Progenitor cell of endocrine pancreas (in vitro differentiated cells): ENCODE measurements at places on chromosomes 6 and 20.

DNA sequence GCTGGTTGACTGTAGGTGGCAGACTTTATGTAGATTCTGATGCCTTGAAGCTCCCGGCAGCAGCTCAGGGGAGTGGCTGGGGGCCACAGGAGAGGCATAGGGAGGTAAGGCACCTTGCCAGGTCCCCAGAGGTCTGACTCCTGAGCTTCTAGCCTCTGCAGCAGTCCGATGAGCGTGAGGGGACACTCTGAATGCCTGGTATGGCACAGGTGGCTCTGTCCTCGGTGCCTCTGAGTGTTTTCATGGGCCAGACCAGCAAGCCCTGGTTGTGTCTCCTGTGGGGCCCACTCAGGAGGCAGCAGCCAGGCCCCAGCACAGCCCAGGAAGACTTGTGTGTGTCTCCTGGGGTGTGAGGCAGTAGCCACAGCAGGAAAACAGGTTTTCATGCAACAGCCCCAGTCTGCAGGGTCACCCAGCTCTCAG, 39.7 kb upstream of the IRF4 start:
- DNase-seq = no peak

DNA sequence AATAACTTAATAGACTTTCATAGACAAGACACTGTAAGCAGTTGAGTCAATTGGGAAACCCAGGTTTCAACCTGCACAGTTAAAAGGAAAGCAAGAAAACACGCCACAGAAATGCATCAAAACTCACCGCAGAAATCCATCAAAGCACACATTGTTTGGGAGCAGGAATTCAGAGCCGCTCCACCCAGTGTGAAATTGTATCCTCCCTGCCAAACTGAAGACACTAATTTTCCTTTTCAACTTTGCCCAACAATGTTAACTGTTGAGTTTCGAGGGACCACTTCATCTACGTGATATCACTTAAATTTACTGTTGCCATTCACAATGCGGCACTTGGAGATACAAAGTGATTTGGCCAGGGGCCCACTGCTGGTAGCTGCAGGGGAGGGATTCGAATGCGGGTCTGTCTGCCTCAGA, 92.7 kb downstream of the DACT2 start:
- DNase-seq = no peak

- no peak for DNase-seq
Observed at GRCh38 chr6:41047745-41048732, 5.0 kb upstream of the APOBEC2 start.

- peak; percentile 59 for DNase-seq
Observed at GRCh38 chr6:134379076-134379475, 61.2 kb upstream of the SGK1 start.

DNA sequence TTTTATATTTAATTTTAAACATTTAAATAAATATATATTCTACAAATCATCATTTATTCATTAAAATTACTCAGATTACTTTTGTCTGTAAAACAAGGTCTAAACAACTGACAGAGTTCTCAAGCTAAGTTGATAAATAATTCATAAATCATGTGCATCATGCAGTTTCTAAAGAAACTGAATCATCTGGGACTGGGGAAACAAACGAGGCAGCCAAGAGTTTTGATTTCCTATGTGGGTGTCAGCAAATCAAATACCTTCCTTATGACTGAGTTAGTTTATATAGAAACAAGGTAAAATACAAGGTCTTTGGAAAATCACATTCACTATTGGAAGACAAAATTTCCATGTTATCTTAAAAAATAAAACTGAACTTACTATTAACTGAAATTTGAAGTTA, 149.9 kb upstream of the BEND6 start:
- no peak for DNase-seq

GRCh38 chr20:14445902-14446301, 108.5 kb upstream of the FLRT3 start:
- DNase-seq = no peak

GRCh38 chr20:3277686-3278465, 38.9 kb upstream of the SLC4A11 start:
- no peak for DNase-seq

GRCh38 chr6:152170702-152171667, 363.5 kb downstream of the ESR1 start:
- DNase-seq = no peak
